ENCODE measurements at places on chromosomes 6 and 20.
A peak's percentile ranks its signal among the peaks of the same experiment; 100 is the strongest.

DNA sequence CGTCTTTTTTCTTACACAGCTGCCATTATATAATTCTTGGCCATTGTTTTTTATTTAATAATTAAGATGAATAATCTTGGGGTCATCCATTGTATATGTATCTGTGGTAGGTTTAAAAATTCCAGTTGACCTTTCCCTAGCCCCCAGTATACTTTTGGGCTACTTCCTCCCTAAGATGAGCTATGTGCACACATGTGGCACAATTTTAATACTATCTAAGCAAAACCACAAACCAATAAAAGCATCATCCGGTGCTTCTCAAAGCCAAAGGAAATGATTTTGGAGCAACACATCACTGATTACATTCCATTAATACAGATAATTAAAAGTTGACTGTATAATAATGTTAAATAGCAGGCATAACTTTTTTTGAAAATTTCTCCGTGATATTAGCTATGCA lies 161.2 kb downstream of the ATXN1 start:
- no peak for DNase-seq

GRCh38 chr6:134822920-134823709 lies 126.8 kb downstream of the ALDH8A1 start:
- peak; percentile 24 for DNase-seq

GRCh38 chr20:57598491-57598890 lies 21.7 kb downstream of the ZBP1 start:
- no peak for DNase-seq

DNA sequence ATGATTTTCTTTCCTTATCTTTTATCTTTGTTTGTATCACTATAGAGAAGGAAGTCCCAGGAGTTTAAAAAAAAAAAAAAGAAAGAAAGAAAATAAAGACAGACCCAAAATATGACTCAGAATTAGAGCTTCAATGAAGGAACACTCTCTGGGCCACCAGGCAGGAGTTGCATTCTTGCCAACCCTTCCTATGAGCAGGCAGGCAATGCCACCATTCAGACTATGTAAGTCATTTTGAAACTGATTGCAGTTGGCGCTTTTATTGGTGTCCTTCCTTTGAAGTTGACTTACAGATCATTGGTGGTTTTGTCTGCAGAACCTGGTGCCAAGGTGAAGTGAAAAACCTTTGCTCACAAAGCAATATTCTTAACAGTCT lies 50.3 kb downstream of the MYB start:
- no peak for DNase-seq

GRCh38 chr6:2737885-2738284 lies 12.8 kb downstream of the MYLK4 start:
- DNase-seq = no peak

- DNase-seq = peak; percentile 76
Observed at GRCh38 chr6:156780102-156780641, 3.0 kb downstream of the ARID1B start.

DNA sequence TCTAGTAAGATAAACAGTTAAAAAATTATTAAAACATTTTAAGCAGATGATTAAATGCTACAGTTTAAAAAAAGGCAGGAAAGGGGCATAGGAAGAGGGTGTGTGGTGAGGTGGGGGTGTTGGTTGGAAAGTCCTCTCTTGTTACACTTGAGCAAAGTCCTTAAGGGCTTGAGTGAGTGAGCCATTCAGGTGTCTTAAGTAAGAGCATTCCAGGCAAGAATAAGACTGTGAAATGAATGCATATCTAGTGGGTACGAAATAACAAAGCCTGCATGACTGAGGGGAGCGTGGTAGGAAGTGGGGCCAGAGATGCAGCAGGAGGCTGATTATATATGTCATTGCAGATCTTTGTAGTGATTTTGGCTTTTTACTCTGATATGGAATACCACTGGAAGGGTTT lies 5.1 kb downstream of the CDKAL1 start:
- DNase-seq = no peak

DNA sequence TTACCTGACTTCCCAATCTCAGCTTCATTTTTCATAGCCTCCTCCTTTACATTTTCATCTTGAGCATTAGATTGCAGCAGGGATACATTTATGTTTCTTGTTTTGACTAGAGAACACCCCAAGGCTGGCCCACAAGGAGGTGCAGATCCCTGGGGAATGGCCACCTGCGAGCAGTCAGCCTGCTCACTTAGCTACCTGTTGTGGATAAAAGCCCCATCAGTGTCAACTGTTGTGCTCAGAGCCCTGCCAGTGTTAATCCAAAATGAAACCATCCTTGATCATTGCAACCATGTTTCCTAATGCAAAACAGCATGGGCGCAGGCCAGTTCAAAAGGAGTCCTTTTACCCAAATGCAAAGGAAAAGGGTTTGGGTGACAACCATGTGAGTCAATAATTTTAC lies 50.8 kb downstream of the CNR1 start:
- no peak for DNase-seq
